ENCODE measurements at places on chromosomes 12 and 14.
A peak's percentile ranks its signal among the peaks of the same experiment; 100 is the strongest.

GRCh38 chr12:100141998-100142850 is 450 bp downstream of the BLTP3B start:
- peak; percentile 48 for DNase-seq

- no peak for DNase-seq
Observed at GRCh38 chr12:115155665-115156645, 472.0 kb upstream of the TBX3 start.

DNA sequence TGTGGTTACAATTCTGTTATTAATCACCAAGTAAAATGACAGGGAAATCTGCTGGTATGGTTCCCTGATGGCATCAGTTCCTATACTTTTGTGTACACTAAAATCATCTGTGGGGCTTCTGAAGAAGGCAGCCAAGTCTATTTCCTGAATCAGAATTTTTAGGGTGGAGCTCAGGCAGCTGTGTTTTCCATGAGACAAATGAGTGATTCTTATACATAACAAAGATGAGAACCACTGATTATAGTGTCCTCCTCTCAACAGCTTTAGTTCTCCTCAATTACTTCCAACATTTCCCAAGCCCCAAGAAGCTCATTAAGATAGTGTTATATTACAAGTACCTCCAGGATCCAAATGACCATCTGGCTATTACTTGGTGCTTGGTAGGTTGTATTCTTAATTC is 64.5 kb upstream of the USP44 start:
- no peak for DNase-seq

DNA sequence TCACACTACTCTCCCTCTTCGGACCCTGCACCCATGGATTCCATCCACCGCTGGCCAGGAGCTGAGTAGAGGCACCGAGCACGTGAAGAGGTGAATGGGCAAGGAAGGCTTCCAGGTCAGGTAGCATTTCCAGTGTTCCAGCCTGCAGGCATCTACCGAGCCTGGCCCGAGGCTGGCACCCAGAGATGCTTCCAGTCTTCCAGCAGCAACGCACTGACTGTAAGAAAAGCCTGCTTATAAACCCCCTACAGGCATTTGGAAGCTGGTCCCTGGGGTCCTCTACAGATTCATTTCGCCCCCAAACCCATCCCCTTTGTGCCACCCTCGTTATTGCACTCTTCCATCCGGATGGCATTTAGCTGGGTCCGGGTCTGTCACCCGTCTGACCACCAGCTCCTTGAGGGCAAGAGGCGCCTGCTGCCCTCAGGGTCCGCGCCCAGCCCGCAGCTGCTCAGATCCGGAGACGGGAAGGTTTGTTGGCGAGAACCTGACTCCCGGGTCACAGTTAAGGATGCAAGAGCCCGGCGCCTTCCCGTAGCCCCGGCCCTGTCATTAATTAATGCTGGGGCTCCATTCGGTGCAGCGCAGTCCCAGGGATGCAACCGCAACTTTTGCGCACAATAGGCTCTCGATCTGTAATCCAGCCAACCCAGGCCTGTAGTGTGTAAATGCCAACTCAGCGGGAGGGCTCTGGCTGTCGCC is 614 bp upstream of the MARK3 start:
- no peak for DNase-seq

DNA sequence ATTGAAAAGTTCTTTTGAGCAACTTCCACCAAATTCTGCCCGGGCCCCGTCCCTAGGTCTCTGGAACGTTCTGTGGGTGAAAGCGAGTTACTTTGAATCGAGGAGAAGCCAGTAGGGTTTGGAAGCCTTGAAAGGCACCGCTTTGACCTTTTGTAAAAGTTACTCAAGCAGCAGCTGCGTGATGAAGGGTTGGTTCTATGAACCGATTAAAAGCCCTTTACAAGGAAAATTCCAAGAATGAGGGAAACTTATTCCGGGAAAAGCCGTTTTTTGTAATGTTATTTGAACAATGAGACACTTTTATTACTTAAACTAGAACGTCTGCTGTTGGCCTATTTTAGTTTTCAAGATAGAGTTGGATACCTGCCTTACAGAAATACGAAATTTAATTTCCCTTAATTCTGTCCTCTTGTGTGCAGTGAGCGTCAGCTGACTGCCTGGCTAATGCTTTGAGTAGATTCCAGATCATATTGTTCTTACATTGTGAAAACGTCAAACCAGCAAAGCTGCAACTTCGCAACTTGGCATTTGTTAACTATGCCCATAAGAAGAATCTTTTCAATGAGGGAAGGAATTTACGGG is 906 bp downstream of the LARP4 start:
- DNase-seq, result no peak

DNA sequence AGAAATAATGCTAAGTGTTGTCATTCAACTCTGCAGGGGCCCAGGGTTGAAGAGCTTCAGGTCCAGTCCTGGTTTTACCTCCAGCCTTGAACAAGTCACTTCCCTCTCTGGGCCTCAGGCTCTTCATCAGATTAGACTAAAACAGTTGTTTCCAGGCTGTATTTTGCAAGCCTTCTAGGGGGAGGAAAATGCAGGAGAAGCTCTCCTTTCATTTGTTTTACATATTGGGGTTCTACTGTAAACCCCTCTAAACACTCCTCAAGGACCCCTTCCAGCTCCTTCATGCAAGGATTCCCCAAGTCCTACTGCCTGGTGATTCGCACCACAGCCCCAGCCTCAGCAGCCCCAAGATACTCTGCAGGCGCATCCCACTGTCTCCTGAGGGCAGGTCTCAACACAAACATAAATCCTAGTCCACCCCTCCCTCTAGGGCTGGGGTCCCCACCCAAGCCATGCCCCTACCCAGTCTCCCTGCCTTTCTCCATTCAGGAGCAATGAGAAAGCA is 2.7 kb downstream of the SDR9C7 start:
- peak; percentile 84 for DNase-seq

DNA sequence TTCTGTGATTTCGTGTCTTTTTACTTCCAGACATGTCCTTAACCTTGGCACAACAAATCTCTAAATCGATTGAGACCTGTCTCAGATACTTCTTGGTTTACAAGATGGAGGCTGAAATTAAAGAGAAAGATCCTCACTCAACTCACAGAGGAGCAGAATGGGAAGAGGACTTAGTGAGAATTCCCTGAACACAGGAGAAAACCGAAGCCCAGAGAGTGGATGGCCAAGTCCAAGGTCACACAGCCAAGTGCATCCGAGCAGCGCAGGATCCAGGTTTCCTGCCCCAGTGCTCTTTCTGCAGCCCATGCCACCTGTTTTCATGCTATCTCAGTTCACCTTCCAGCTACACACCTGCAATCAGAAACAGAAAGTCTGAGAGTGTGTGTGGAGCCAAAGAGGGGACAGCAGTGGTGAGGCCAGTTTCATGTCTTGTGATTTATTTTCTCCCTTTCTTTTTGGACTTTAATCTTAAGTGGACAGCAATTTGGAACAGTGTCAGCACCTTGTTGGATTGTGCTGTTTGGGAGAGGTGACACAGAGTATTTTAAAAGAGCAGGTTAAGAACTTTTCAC is 22.9 kb upstream of the TCL1B start:
- no peak for DNase-seq

DNA sequence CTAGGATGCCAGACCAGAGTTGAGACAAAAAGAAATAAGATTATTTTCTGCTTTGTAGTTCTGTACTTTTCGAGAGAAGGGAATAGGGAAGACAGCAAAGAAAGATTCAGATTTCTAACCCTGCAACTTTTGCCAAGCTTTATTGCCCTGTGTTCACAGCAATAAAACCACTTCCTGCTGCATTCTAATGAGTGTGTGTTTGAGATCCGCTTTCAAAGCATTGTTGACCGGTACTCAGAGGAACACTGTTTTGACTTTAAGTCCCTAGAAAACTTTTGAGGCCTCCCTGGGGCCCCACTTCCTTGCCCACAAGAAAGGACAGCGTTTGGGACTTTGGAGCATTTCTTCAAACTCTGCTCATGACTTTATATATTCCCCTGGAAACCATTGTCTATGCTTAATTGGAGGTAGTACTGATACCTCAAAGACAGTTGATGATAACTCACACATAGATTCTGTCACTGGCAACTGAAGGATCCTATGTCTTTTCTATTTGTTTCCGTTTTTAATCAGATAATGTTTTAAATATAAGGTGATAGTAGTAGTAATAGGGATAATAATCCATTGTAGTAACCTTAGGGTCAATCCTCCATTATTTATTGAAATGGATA is 1.3 kb downstream of the RNASE6 start:
- no peak for DNase-seq

- DNase-seq, result no peak
Observed at GRCh38 chr12:76871742-76872141, 7.1 kb downstream of the CSRP2 start.

DNA sequence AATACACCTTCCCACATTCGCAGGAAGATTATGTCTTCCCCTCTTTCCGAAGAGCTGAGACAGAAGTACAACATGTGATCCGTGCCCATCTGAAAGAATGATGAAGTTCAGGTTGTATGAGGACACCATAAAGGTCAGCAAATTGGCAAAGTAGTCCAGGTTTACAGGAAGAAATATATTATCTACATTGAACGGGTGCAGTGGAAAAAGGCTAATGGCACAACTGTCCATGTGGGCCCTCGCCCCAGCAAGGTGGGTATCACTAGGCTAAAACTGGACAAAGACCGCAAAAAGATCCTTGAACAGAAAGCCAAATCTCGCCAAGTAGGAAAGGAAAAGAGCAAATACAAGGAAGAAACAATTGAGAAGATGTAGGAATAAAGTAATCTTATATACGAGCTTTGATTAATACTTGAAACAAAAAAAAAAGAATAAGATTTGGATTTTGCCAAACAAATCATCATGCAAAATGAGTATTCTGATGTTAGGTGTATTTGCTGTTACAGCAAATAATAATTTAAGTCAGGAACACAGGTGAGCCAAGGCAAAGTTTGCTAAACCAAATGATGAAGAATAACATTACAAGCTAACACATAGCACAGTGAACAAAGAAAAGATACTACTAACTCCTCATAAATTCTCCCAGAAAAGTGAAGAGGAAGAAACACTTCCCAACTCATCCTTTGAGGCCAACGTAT is 30.6 kb downstream of the FAM186A start:
- DNase-seq, result no peak

- DNase-seq, result peak; percentile 6
Observed at GRCh38 chr12:93025145-93026103, 96.3 kb upstream of the EEA1 start.

DNA sequence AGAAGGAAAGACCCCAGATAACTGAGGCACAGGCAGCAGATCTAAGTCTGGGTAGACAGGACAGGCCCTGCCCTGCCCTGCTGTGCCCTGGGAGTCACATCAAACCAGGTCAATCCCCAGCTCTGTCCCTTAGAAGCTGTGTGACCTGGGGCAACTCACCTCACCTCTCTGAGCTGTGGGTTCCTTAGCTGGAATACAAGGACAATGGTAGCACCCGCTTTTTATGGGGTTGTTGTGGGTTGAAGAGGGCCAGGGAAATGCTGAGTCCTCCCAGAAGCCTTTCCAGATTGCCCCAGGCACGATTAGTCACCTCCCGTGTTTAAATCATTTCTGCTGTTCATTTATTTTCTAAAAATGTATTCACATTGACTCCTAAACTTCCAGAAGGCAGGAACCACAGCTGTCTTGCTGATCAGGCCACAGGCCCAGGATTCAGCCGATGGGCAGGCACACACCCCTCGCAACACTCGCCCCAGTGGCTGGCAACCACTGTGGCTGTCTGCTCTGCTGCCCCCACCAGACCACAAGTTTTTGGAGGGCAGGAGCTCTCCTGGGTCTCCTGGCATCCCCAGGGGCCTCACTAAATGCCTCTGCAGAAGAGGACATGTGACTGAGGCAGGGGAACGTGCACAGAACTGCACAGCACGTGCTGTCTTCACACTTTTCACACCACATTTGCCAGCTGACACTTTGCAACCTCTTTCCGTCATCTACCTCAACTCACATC is 3.0 kb downstream of the SELPLG start:
- no peak for DNase-seq

DNA sequence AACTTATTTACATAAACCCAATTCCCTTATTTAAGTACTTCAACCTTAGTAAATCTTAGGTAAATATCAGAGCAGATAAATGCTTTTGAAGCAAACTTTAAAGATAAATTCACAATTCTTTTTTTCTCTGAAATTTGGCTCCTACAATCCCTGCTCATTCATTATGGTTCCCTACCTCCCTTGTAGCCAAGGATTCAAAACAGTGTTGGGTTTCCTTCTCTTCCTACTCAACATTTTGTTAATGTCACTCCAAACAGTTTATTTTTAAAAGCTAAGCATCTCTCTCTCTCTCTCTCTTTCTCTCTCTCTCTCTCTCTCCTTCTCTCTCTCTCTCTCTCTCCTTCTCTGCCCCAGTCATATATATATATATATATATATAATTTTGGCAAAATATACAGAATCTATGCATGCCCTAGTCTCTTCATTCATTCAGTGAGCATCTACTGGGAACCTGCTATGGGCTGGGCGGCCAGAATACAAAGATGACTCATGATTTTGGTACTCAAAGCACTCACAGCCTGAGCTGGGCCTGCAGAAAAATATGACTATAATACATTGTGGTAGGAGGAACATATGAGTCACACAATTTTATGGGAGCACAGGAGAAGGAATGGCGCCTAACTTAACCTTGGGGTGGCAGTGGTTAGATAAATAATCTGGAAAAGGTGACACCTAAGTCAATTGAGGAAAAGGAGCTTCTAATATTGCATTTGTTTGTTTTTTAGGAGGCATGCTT is 123.7 kb upstream of the DHRS4 start:
- DNase-seq, result no peak

DNA sequence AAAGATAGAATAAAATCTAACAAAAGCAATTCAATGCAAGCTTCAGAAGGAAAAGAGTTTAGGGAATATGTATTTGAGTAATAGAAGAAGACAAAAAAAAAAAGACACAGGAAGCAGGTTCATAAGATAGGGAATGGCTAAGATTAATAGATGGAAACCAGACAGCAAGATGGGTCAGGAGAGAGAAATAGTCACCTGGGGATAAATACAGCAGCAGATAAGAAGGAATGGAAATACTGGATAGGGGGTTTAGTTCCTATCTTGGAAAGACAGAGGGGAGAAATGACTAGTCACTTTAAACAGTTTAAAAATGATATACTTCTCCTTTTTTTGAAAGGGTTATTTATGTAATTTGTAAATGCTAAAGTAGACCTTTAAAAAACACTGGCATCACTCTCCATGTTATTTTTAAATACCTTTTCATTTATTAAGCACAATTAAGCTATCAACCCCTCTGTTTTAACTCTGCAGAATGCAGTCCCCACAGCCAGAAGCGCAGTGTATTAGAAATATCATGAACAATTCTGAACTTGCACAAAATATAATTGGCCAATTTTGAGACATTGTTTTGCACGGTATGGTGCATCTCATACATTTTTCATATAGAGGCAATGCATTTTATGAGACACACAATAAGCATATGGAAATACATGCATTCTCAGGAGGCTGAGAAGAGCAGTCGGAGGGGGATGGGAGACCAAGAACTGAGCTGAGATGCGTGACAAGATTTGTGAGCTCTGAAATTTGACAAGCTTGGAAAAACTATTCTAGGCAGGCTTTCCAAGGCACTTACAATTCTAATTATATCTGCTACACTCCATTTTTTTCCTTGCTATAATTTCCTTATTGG is 303.4 kb upstream of the PRICKLE1 start:
- DNase-seq, result no peak

All from SK-N-DZ (cell line).